ENCODE measurements at places on chromosomes 1 and 21. TPM values are rescaled to one million over a fixed set of nuclear protein-coding genes. Genes with fewer than 3 reads are reported as not detected.

DNA sequence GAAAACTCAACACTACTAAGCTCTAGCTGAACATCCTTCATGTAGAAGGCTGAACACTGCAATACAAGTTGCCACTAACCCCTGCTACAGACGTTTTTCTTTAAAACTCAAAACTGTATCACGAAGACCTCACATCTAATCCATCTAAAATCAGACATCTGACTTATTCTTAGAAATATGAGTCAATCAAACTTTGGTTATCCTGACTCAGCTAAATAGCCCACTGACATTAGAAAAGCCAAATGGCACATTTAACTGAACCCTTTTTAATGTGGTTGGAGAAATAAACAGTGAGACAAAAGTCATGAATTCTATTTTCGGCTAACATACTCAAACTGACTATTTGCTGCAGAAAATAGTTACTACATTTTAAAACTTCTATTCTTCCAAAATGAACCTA, 35.6 kb downstream of the WLS start:
- no peak for DNase-seq

- DNase-seq, result no peak
Observed at GRCh38 chr21:14321042-14321441, 61.9 kb downstream of the HSPA13 start.

- DNase-seq, result no peak
Observed at GRCh38 chr1:101147381-101147780, 89.4 kb upstream of the S1PR1 start.

GRCh38 chr1:26827106-26827604, 667 bp downstream of the ZDHHC18 start:
- no peak for DNase-seq

DNA sequence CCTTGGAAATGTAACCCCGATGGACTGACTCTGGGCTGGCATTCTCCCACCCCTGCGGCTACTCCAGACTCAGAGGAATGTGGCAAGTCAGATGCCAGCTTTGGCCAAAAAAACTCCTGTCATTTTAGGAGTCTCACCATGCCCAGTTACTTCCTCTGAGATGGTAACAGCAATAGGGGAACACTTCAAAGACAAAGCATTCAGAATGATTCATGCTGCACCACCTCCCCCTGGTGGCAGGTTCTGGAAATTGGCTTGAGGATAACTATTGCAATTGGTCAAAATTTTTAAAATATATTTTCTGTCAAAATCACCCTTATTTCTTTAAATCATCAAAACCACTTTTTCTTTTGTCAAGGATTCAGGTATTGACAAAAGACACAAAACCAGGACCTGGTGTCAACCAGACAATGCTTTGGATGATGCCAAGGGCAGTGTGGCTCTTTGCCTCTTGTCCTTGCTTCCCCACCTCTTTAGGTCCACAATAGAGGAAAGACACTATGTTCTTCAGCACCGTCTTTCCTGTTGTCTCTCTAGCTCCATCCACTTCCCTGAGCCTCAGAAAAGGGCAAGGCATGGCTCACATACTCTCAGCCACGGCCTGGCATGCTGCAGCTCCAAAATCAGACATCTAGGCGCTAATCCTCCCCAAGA, 9.9 kb upstream of the CDCA8 start:
- peak; percentile 54 for DNase-seq

DNA sequence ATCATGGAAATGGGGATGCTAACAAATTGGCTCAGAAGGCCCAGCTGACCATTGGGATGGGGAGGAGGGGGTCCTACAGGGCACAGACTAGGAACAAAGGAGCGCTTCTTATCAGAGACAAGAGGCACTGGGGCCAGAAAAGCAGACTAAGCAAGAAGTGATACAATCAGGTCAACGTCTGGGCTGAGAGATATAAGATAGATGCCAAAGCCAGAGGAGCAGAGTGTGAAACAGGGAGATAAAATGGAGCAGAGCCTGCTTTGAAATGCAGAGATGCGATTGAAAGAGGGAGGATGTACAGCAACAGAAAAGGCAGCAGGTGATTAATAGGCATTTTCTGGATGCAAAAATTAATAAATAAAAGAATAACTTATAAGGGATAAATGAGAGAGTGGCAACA, 127.5 kb upstream of the SAMSN1 start:
- DNase-seq, result no peak

DNA sequence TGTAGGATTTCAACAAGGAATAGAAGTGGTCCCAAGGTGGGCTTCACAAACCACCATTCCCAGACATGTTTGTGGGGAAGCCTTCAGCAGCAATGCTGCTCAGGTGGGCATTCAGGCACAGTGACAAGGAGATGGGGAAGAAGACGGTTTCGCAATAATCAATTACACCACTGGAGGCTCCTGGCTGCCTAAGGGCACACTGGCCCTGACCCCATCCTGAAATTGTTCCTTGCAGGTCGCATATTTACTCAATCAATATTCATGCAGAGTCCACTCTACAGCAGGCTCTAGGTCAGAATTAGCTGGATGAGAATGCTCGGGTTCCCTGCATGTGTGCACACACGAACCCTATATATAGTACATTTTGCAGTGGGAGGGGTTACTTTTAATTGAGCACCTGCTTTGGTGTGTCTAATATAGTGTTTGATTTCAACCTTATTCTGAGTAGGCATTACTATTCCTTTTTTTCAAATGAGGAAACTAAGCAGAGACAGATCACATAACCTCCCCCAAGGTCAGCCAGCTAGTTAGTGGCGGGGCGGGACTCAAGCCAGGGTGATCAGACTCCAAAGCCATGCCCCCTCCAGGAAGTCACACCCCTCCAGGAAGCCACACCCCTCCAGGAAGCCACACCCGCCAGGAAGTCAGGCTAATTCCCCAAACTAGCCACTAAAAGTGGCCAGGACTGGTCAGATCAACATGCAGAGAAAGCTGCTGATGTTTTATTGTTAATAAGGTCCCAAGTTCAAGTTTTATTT, 106.5 kb downstream of the HLCS start:
- DNase-seq, result peak; percentile 80

- no peak for DNase-seq
Observed at GRCh38 chr1:3577711-3578432, 33.4 kb downstream of the MEGF6 start.

DNA sequence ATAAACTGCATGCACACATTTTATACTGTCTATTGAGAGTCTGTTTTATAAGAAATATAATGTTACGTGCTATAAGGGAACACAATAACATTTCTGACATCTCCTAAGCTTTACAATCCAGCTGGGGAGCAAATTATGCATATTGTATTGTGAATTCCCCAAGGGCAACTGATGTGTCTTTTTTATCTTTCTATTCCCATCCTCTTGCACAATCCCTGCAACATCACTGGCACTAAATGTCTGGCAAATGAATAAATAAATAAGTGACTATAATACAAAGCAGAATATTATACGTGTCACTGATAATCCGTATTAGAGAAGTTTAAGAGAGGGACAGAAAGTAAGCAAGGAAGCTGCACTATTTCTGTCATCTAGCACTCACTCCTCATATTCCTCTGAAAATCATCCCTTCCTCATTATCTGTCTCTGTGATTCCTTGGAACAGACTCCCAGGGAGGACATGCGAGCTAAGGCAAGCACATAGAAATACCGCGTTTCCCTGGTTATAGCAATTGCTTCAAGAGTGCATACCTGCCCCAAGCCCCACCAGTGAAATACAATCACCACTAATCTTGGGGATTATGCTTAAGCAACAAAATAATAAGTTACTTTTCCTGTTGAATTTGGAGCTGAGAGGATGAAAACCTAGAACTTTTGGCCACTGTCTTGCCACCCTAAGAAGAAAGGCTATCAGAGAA, 205.4 kb downstream of the SMYD3 start:
- DNase-seq, result no peak

DNA sequence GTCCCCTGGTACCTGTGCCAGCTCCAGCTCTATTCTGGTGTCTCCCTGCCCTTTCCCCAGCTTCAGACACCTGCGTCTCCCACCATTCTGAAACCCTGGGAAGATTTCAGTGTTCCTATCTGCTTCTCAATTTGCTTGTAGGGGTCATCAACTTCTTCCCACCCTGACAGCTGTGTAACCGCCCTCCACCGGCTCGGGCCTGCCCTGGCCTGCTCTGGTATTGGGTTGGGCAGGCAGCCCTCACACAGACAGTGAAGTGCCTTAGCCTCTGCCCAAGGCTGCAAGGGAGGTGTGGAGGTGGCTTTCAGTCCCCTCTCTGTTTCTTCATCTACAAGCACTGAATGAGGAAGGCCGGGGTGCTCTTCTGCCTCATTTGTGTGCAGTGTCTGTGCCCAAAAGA, 97.2 kb downstream of the LAMC2 start:
- no peak for DNase-seq

DNA sequence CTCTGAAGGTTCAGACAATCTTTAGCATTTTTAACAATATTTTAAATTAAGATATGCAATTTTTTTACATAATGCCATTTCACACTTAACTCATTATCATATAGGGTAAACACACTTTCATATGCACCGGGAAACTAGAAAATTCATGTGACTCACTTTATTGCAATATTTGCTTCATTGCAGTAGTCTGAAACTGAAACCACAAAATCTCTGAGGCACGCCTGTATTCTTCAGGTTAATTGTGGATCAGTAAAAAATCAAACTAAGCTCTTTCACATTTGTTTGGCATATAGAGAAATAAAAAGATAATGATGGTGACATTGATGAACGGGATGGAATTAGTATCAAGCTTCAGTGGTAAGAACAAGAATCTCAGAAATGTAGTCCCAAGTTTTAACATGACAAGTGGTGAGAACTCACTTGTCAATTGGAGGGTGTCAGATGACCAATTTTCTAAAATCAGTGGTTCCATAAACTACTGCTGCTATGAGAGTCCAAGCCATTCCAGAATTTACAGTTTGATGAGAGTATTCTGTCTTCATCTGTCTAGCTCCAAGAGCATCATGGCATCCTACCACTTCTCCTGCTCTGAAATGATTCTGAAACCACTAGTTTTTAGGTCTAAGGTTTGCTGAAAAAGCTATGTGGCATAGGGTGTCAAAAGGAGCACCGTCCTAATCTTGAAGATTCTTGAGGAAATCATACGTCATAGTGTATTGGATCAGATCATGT, 281.0 kb downstream of the PTPRC start:
- DNase-seq, result no peak

- peak; percentile 4 for DNase-seq
Observed at GRCh38 chr21:41751611-41752011, 15.2 kb downstream of the RIPK4 start.

Gene KCNT2
- 0.60 TPM for total RNA-seq

Gene EPHA8
- total RNA-seq, result not detected

Gene LCE1A
- total RNA-seq, result not detected

Gene PADI4
- 0.22 TPM for total RNA-seq

Gene KLHDC9
- 9.1 TPM for total RNA-seq

Gene TFF2
- not detected for total RNA-seq

All from left ventricle myocardium inferior (tissue), 1 donor.